Activated CD8-positive, alpha-beta T cell treated with anti-CD3 and anti-CD28 coated beads, Interleukin-2, amount 10 ng/mL, durations not matched to agents 7 days and 5 days (primary cell): ENCODE measurements at places on chromosomes 11 and 22. TPM values are rescaled to one million over a fixed set of nuclear protein-coding genes. Genes with fewer than 3 reads are reported as not detected.

DNA sequence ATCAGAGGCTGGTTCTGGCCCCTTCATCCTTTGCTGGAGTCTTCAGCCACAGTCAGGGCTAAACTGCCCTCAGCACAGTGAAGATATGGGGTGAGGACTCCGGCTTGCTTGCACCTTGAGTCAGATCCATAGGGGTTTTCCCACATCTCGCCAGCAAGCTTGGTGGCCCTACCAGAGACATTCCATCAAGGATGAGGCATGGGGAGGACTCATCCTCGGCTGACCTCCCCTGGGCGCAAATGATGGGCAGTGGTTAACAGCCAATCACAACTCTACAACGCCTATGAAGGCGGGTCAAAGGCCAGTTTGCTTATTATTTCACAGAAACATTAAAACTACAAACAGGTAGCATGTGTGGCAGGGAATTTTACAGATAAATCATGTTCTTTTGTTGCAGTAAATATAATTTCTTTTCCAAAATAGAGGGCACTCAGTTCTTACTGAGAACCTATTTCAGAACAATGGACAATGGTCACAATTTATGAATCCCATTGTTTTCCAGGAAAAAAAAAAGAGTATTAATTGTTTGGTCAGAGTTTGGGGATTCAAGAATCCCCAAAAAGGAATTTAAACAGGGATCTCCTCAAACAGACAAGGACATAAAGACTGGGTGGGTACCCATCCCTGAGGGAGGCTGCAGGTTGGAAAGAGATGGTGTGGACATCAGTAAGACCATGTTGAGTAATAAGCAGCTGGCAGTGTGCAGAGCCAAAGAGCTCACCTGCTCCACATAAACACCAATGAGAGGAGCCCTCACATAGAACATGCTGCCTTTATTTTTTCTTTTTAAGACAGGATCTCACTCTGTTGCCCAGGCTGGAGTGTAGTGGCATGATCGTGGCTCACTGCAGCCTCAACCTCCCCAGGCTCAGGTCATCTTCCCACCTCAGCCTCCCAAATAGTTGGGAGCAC lies 14.8 kb downstream of the PLAAT3 start:
- no peaks in the 10 kb centered on the region for H3K36me3 ChIP-seq
- H3K4me1 ChIP-seq: no peaks in the 10 kb centered on the region
- no peaks in the 10 kb centered on the region for H3K27me3 ChIP-seq
- no peak overlapping the region for H3K4me3 ChIP-seq
- no peak overlapping the region for H3K27ac ChIP-seq

DNA sequence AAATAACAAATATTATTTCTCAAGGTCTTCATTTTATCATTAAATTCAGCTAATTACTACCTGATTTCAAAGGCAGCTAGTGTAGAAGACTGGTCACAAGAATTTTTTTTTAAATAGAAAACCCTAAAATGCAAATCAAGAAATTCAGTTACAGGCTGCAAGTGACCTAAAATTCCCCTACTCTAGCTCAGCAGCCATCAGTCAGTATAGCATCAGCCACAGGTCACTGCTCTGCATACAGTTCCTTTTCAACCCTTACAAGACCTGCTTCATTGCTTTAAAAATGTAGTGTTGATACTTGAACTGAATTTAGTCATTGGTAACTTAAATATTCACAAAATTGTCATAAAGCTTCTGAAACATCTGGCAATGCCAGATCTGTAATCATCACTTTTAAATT lies 9.5 kb upstream of the B3GNT6 start:
- H3K36me3 ChIP-seq: peaks cover 2% of the 10 kb centered on the region
- H3K4me3 ChIP-seq: no peak overlapping the region
- no peaks in the 10 kb centered on the region for H3K4me1 ChIP-seq
- H3K27ac ChIP-seq: no peak overlapping the region
- no peak for DNase-seq

DNA sequence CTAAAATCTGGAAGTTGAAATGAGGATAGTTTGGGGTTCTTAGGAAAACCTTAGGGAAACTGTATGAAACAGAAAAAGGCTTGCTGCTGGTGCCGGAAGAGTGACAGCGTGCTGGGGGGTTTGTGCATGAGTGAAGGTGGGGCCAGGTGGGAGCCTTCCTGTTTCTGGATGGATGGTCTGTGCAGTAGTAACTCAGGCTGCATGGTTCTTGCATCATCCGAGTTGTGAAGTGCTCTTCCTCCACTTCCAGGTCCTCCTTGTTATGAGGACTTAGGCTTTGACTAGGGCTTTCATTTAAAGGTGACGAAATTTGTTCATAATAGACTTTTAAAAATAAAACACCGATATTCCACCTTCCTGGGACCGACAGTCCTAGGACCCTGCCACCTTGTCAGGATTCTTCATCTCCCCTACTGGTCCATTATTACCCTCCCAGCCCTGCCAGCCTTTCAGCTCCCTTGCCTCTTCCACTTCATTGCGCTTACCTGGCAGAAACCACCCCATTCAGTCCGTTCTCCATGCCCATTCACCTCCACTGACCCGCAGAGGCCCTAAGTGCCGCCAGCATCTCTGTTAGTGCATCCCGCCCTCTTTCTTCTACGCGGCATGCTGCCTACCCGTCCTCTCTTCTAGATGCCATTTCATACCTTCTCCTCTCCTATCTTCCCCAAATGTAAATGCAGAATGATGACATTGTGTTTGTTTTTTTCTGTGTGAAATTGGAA lies 47.3 kb downstream of the PPFIA1 start:
- H3K4me3 ChIP-seq: no peak overlapping the region
- H3K4me1 ChIP-seq: peaks cover 10% of the 10 kb centered on the region
- H3K27ac ChIP-seq: no peak overlapping the region
- H3K27me3 ChIP-seq: no peaks in the 10 kb centered on the region
- peaks cover 3% of the 10 kb centered on the region for H3K36me3 ChIP-seq

DNA sequence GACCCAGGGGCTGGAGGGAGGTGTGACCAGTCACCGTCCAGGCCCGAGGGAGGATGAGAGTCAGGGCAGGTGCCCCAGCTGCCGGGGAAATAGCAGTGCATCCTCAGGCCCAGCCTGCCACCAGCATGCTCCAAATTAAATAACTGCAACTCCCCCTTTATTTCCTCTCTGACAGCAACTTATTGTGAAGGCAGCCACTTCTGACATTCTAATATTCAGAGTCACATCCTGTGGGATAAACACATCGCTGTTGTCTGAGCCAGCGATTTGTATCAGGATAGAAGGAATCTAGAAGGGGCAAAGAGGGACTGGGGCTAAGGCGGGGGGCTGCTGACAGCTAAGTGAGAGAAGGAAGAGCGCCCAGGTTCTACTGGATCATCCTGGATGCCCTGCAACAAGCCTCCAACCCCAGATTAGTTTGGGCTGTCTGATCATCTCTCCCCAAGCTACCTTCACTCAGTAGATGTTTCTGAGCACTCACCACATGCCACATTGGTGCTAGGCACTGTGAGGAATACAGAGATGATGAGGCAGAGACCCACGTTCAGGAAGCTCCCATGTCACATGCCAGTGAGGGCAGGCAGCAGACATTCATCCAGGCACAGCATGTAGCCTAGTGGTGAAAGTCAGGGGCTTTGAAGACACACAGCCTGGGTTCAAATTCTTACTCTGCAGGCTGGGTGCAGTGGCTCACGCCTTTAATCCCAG lies 214.1 kb downstream of the BUD13 start:
- H3K36me3 ChIP-seq: no peaks in the 10 kb centered on the region
- no peaks in the 10 kb centered on the region for H3K27me3 ChIP-seq
- H3K27ac ChIP-seq: no peak overlapping the region
- H3K4me1 ChIP-seq: no peaks in the 10 kb centered on the region
- DNase-seq: no peak

- H3K4me1 ChIP-seq: no peaks in the 10 kb centered on the region
- no peak overlapping the region for H3K4me3 ChIP-seq
- H3K27ac ChIP-seq: no peak overlapping the region
Measured at GRCh38 chr22:22955866-22956535, 68.4 kb downstream of the IGLL5 start.

Gene IGF2
- not detected for total RNA-seq

Gene SYT9
- total RNA-seq: not detected

Gene OR2AG2
- total RNA-seq: 0.08 TPM
